ENCODE measurements at places on chromosomes 4 and X. TPM values are rescaled to one million over a fixed set of nuclear protein-coding genes. Genes with fewer than 3 reads are reported as not detected.

The GIMD1 gene
- total RNA-seq = not detected

The NUP62CL gene
- not detected for total RNA-seq

DNA sequence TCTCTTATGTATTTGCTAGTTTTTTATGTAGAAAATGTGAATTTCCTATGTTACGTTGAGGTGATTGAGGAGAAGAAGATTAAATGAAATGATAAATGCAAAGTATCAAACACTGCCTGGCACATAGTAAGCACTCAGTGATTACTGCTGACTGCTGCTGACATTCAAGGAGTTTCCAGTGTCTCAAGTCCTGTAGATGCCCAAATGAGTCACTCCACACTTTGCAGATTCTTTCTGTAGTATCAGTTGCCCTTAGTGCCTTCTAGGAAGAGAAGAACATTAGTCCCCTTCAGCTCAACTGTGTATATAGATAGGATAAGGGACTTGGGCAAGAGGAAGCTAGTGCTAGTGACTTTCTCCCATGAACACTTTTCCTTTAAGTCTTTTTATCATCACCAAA lies 240.5 kb upstream of the TEX13A start:
- no peaks in the 10 kb centered on the region for H3K27me3 ChIP-seq
- no peak for DNase-seq
- H3K27ac ChIP-seq = peak overlapping the region; percentile 56
- no peak overlapping the region for H3K4me3 ChIP-seq

DNA sequence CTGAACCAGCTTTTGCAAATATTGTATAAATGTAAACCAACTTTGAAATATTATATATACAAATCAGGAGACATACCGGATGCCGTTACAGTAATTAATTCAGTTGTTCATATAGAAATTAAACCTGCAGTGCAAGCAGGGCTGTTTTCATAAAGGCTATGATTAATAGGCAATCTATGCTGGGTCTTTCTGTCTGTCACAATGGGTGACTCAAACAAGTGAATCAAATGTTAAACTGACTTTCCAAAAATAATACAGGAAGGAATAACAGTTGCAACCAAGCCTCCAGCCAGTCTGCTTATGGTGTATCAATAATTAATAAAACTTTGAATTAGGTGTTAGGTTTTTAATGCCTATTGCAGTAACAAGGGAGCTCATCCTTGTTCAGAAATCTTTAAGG lies 43.9 kb downstream of the GABRB1 start:
- peaks cover 39% of the 10 kb centered on the region for H3K4me1 ChIP-seq
- no peaks in the 10 kb centered on the region for H3K27me3 ChIP-seq
- DNase-seq = no peak
- no peaks in the 10 kb centered on the region for H3K36me3 ChIP-seq
- no peak overlapping the region for H3K4me3 ChIP-seq

DNA sequence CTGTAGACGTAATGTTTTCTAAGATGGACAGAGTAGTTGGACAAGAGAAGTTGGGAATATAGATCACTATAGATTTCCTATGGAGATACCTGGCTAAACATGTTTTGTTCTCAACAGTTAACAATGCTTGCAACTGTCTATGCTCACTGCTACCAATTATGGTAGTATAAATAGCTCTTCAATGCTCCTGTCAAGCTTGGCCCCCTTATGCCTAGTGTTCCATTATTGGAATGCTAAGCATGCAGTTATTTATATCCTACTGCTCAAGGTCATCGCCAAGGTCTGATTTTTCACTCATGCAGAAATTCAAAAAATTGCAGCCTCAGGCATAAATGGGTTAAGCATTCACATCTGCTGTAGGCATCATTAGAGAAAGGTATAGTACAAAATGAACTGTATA lies 519.0 kb downstream of the IL15 start:
- H3K36me3 ChIP-seq = no peaks in the 10 kb centered on the region
- H3K4me1 ChIP-seq = no peaks in the 10 kb centered on the region
- no peak overlapping the region for H3K4me3 ChIP-seq
- H3K27me3 ChIP-seq = no peaks in the 10 kb centered on the region
- DNase-seq = no peak
- H3K27ac ChIP-seq = no peak overlapping the region

GRCh38 chrX:43269201-43269600 lies 386.9 kb upstream of the MAOA start:
- no peaks in the 10 kb centered on the region for H3K4me1 ChIP-seq
- H3K4me3 ChIP-seq = no peak overlapping the region
- no peak for DNase-seq
- H3K27me3 ChIP-seq = no peaks in the 10 kb centered on the region
